T-cell (primary cell): ENCODE measurements at places on chromosomes 7 and 10.

DNA sequence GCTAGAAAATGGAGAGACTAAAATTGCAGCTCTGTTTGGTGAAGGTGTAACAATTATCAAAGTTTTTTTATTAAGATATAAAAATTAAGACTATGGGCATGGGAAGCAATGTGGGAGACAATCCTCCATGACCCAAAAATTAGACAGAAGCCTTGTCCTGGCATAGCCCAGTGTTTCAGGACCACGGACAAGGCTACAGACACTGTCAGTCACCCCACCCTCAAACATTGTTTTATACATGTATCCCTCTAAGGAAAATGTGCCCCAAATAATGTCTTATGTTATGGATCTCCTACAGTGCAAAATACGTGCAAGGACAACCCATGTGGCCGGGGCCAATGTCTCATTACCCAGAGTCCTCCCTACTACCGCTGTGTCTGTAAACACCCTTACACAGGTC is 24.0 kb downstream of the HABP2 start:
- no peak for DNase-seq

DNA sequence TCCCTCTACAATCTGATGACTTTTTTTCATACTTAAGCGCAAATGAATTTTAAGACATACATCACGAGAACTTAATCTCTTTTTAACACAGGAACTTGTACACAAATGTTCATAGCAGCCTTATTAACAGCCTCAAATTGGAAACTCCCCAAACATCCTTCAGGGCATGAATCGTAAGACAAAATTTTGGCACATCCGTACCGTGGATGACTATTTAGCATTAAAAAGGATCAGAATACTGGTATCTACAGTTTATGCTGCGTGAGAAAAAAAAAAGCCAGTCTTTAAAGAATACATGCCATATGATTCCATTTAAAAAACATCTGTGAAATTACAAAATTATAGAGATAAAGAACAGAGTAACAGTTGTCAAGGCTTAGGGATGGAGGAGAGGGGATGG is 46.8 kb downstream of the PDE1C start:
- DNase-seq = no peak

DNA sequence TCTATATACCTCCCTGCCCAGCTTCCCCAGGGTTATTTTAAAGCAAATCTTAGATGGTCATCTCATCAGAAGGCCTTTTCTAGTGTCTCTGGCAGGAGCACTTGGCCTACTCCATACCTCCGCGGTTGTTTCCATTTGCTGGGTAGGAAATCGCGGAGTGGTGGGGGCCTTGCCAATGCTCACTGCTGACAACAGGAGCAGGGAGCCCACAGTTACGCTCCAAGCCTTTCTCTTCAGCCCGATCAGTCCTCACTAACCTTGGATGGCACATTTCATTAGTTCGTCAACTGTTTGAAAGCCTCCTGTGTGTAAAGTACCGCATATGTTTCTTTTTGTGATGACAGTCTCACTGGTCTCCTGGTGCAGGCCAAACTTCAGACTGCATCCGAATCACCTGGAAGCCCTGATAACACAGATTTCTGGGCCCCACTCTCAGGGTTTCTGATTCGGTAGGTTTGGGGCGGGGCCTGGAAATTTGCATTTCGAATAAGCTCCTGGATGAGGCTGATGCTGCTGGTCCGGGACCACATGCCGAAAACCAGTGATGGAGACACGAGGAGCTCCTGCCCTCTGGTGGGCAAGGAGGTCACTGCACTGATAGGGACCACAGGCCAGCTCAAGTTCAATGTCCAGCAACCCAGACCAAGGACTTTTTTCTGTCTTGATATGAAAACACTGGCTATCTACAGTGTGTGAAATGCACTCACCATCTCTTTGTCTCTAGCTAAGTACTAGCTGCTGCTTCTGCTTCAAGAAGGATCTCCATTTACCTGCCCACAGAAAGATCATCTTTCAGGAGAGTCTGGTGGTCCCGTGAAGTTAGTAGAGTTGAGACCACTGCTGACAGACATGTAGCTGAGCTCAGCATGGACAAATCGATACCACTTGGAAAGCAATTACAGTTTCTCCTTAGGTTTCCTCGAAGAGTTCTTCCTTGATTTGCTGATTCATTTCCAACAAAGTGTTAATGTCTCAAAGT is 14.0 kb downstream of the LRGUK start:
- DNase-seq = peak; percentile 30

DNA sequence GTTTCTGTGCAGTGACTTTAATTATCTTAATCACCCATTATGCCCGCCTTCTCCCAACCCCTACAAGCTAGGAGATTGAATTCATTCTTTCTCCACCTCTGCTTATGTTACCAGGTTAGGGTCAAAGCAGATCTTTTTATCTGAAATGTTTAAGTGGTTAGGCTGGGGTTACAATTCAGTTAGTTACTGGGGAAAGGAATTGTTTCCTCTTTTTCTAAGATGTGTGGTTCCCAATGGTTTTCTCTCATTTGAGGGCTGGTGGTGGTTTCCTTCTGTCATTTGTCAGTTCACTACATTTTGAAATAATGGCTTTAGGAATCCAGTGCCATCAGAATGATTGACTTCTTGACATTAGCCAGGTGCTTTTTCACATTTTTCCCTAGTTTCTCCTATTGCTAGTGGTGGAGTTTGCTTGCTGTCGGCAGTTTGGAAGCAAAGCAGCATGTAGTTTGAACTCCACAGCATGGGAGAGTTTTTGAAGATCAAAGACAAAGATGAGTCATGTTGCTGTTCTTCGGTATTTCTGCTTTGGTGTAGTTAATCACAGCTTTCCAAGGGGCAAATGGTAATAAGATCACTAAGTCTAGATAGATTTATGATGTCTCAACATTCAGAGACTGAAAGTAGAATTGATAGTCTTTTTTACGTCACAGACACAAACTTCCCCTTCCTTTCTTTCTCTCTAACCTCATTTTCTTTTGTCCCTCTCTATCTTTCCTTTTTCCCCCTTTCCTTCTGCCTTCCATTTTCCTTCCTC is 168.2 kb downstream of the SND1 start:
- DNase-seq = no peak

- DNase-seq = no peak
These were observed 3.3 kb downstream of the PLXDC2 start for GRCh38 chr10:19819419-19820033.

DNA sequence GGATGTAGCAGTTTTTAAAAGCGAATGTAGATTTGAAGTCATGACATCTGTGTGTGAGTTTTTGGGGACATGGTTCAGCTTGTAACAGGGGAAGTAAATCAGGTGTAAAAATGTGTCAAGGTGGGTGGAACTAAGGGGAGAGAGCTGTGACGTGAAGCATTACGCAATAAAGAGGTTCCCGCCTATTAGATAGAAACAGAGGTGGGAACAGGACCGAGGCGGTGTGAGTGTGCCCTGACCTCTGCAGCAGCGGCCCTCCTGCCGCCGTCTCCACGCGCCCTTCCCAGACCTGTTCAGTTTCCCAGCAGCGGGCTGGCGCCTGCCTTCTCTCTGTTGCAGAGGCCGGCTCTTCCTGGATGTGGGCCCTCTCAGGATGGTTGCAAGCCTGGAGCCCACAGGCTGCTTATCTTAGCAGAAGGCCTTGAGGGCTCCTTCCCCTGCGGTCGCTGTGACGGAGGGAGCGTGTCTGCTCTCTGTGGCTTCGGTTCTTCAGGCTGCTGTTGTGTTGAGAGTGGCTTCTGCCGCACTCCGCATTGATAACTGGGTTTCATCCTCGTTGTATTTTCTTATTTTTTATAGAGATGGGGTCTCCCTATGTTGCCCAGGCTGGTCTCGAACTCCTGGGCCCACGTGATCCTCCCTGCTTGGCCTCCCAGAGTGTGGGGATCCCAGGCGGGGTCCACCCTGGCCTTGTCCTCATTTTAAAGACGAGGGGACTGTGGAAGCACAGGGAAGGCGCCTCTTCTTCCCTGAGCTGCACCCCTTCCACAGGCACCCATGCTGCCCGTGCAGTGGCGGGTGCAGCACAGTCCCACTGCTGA is 65.0 kb downstream of the DNAJB6 start:
- no peak for DNase-seq

DNA sequence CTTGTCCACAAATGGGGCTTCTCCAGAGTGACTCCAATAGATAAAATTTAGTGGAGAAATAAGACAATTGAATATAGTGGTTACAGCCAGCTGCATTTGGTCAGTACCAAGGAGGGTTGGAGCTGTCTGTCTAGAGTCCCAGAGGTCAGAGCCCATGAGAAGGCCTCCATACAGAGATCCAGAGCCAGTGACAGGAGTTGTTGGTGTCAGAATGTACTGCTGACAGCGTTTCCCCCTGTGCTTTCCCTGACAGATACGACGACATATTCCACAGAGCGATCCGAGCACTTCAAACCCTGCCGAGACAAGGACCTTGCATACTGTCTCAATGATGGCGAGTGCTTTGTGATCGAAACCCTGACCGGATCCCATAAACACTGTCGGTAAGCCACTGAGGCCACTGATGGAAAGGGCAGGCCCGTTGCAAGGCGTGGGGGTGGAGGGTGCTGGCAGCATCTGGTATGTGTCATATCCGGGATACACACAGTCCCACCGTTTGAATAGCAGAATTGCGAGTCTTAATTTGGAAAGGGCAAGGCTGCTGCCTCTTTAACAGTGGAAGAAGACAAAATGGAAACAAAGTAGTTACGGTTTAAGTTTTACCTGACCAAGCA is 483.6 kb downstream of the NRG3 start:
- no peak for DNase-seq

- DNase-seq = no peak
These were observed 181.2 kb upstream of the PRSS58 start for GRCh38 chr7:142438923-142439515.

- DNase-seq = no peak
These were observed 101.8 kb downstream of the PTPRE start for GRCh38 chr10:128008521-128009250.

DNA sequence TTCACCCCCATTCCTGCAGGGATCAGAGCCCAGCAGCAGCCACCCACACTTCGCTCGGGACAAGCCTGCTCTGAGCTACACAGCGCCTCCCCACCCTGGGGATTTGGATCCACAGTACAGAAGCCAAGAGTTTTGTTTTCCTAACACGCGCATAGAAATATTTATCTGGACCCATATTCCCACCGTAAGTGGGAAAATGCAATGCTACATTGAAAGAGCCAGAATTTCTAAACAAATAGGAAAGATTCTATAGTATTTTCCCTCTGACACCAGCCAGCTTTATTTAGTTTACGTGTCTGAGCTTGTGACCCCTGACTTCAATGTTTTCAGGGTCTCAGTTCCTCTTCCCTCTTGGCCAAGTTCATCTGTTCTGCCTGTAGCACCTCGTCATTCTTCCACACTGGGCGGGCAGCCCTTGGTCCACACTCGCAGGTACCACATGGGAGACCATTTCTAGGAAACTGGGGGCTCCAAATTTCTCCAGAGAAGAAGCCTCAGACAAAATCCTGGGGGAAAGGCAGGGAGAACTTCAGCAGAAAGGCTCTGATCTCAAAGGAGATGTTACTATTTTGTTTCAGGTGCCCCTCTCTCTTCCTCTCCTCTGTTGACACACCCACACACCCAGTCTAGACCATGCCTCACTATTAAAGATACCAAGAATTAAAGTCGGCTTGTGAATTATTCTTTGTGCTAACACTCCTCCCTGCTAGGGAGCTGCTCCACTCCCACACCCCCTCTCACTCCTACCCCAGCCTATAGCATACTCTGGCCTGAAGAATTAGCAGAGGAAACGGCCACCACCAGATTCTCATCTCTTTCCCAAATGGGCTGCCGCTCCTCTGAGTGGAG is 116.0 kb upstream of the PCGF5 start:
- DNase-seq = no peak

- no peak for DNase-seq
These were observed 99.0 kb downstream of the GNAT3 start for GRCh38 chr7:80412842-80413241.

GRCh38 chr7:99679400-99680191 is at the start of gene CYP3A5:
TSS of gene CYP3A5 (minus strand) at chr7:99679996. CDS start at chr7:99679896, 100 bp downstream.
- DNase-seq = no peak
